ENCODE measurements at places on chromosomes 7 and 10.

DNA sequence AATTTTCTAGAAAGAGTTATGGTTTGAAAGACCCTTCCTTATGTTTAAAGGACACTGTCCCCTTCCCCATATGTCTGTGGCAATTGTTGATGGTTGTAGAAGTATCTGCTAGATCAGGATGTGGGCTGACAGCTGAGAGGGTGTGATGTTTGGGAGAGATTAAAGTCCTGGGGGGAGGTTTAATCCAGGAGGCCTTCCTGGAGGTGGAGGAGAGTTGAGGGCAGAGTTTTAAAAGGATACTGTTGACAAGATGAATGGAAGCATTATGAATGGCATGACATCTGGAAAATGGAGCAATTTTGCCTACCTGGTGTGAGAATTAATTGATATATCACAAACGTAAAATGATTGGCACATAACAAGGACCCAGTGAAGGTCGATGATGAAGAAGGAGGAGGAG, 32.9 kb upstream of the SMC3 start:
- DNase-seq, result no peak

DNA sequence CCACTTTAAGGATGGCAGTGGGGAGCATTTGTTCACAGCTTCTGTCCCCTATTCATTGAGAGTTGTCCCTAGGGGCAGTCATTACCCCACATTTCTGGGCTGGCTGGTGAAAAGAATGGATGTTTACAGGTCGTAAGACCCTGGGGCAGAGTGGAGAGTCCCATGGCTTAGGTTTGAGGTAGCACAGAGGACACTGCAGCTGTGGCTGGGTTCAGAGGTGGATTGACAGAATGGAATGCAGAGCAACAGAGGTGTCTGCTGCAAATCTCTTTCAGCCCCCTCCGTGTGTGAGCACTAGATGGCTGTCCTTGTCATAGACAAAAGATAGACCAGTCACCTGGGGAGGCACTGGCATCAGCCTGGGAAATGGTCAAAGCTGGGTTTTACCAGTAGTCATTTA, 141.9 kb downstream of the CACNB2 start:
- DNase-seq, result no peak

DNA sequence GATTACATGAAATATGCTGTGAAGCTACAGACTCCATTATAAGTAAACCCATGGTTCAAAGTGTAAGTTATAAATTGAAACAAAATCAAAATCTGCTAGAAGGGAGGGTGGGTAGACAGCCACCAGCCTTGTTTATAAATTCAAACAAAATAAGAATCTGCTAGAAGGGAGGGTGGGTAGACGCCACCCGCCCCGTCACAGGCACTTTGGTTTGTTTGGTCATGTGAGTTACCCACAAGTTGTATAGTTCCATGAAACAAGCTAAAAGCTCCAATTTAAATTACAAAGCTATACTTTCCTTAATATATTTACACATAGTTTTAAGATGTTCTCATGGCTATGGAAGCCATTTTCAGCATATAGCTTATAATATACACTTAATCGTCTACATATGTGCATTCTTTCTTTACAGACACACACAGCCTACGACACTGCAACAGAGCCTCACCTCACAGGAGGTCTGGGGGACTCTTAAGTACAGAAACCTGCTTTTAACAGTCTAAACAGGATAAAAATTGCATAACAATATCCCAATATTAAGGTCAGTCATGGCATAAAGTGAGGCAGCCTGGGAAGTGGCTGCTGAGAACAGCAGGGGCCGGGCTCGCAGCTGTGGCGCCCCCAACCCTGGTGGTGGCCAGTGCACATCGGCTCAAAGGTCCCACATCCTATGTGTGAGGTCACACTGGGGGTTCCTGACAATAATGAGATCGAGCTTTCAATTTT, 28.1 kb upstream of the NCAPG2 start:
- DNase-seq, result no peak

- DNase-seq, result no peak
These were observed 136.3 kb downstream of the MAPK8 start for GRCh38 chr10:48442809-48443177.
